Spinal cord (tissue), 10 donors: ENCODE measurements at places on chromosomes 13 and 19. TPM values are rescaled to one million over a fixed set of nuclear protein-coding genes. Genes with fewer than 3 reads are reported as not detected.

CCL25 gene
- total RNA-seq, result not detected

DNA sequence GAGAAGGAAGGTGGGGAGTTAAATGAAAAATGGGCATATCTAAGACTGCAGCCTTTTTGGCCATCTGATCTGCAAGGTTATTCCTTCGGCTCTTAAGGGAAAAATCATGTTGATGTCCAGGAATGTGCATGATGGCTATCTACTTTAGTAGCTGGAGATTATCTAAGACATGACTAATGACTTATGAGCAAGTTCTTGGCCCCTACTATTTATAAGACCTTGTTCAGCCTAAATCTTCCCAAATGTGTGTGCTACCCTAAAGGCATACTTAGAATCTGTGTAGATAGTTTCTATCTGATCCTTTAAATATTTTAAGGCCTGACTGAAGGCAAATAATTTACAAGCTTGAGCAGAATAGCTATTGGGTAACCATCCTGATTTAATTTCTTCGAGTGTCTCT is 41.8 kb upstream of the CD177 start:
- no peak overlapping the region for H3K4me3 ChIP-seq
- no peaks in the 10 kb centered on the region for H3K36me3 ChIP-seq
- H3K27ac ChIP-seq, result no peak overlapping the region

DNA sequence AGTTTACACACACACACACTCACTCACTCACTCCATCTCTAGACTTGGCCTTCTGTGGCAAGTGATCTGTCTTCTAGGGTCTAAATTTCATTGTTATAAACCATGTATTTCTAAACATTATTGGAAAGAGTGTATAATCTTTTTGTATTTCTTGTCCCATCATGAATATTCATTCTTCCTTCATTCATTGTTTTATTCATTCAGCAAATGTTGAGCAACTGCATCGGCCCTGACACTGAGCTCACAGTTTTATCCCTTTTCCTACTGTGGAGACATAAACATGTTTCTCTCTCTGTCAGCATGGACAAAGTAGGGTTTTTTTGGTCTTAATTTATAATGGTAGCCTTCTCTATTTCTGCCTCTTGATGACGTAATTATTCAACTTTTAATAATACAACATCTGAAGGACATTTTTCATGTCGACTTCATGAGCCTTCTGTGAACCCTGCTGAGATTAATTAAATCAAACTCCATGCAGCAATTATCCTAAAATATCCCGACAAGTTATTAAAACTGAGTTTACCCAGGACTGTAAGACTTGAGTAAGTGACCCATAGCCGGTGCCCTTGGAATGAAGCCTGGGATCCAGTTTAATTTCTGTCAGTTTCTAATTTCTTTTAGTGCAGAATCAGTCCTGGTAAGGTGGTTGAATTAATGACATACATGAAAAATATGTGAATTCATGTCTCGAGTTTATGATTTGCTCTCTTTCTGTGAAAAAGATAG is 7.3 kb downstream of the SPATA13 start:
- H3K27me3 ChIP-seq, result no peaks in the 10 kb centered on the region
- H3K36me3 ChIP-seq, result peaks cover 8% of the 10 kb centered on the region
- H3K4me1 ChIP-seq, result peaks cover 26% of the 10 kb centered on the region
- H3K27ac ChIP-seq, result peak overlapping the region; percentile 81

DNA sequence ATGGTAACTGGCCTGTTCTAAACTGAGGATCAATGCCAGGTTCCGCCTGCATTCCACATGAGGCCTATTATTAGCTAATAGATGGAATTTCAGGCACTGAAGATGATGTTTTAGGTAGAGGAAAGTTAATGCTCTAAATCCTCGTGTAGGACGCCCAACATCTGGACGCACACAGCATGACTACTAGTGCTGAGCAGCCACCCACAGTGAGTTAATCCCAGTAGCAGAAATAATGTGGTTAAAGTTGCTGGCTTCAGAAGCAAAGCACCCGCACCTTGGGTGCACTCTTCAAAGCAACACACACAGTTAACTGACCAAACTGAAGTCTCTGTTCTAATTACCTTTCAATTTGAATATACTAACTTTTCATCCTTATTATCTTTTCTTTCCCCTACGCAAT is 150.6 kb downstream of the DIAPH3 start:
- no peaks in the 10 kb centered on the region for H3K4me1 ChIP-seq
- no peak overlapping the region for H3K27ac ChIP-seq
- DNase-seq, result no peak
- no peaks in the 10 kb centered on the region for H3K36me3 ChIP-seq
- no peaks in the 10 kb centered on the region for H3K27me3 ChIP-seq

NAPSA gene
- total RNA-seq, result 1.4 TPM
